ENCODE measurements at places on chromosomes 7 and 10.

- DNase-seq = no peak
Measured at GRCh38 chr7:135186261-135186540, 15.7 kb upstream of the CYREN start.

- DNase-seq = no peak
Measured at GRCh38 chr7:142263598-142264380, 5.9 kb upstream of the PRSS58 start.

DNA sequence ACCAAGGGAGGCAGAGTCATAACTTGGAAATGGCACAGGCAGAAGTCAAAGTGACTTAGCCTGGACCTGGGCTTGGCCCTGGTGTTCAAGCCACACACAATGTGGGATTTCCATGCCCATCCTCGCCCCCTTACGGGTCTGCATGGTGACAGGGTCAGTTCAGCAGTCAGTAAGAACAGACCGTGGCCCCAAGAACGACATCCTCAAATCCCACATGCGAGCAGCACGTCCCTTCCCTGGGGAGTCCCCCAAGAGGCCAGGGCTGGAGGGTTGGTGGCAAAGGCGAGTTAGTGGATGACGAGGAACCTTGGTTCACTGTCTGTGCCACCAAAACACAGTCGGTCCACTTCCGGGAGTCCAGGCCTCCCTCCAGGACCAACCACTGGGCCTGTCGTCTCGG is 93.3 kb upstream of the MGMT start:
- no peak for DNase-seq

DNA sequence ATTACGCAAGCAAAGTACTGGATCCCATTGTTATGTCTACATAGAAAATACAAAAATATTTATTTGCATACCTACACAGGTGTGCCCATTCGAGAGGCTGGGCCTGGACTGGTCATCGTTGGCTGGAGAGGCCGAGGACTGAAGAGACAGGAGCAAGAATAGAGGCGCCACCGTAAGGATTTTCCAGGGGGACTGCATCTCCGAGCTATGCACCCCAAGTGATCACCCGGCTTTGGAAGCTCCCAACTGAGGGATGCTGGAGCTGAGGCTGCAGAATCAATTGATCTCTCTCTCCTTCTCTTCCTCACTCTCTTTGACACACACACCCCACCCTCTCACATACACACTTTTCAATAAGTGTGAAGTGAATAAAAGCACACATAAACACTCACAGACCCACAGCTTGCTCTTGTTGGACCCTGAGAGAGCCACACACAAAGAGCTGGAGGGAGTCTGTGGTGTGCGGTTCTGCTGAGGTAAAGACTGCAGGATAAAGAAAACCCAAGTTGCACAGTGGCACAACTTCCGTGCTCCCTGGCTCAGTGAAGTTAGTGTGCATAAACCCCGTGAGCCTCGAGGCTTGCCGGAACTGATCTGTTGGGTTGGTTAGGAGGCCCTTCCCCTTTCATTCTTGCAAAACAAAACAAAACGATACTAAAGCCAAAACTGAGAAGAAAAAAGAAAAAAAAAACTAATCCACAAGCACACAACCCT is at the start of gene AOAH:
Gene AOAH, minus strand, starts transcription at position 544 of the 714 bp plus-strand sequence. Its CDS starts 346 bp downstream, at position 198.
- DNase-seq = peak; percentile 60

DNA sequence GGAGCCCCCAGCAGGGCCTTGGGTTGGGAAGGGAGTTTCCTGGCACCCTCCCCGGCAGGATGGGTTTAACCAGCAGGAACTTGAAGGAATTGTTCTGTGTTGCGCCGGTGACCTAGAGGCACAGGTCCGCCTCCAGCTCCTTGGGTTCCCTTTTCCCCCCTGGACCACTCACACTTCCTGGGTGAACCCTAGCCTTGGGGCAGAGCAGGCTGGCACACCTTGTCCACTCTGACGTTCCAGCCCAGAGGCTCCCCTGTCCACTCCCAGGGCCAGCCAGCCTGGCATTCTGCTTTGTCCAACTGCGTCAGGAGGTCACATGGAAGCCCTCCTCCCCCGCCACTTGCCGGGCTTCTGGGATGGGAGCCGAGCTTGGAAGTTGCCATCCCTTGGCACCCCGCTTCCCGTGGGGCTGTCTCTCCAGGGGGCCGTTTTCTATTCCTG is 25.8 kb downstream of the TMEM120A start:
- peak; percentile 68 for DNase-seq

- no peak for DNase-seq
Measured at GRCh38 chr7:30466266-30466665, 12.3 kb downstream of the NOD1 start.

- no peak for DNase-seq
Measured at GRCh38 chr10:62766386-62766785, 38.1 kb upstream of the ADO start.

GRCh38 chr7:74430961-74431466 is 22.7 kb upstream of the GTF2IRD1 start:
- DNase-seq = no peak

- no peak for DNase-seq
Measured at GRCh38 chr7:5422396-5423305, 983 bp downstream of the TNRC18 start.

DNA sequence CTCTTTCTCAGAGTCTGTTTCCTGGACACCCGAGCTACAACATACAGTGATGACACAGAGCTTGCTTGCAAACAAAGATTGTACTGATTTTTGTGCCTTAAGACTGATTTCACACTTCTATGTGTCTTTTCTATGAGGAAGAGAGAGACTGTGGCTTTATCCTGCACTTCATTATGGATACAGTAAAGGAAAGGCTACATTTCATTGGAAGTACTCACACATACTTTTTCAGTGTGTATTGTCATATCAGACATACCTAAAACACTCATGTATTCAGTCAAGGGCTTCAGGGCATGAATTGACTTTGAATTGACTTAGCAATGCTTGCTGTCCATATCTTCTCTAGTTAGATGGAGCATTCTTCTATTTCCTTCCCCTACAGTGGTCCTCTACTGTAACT is 135.5 kb upstream of the IMMP2L start:
- DNase-seq = no peak

DNA sequence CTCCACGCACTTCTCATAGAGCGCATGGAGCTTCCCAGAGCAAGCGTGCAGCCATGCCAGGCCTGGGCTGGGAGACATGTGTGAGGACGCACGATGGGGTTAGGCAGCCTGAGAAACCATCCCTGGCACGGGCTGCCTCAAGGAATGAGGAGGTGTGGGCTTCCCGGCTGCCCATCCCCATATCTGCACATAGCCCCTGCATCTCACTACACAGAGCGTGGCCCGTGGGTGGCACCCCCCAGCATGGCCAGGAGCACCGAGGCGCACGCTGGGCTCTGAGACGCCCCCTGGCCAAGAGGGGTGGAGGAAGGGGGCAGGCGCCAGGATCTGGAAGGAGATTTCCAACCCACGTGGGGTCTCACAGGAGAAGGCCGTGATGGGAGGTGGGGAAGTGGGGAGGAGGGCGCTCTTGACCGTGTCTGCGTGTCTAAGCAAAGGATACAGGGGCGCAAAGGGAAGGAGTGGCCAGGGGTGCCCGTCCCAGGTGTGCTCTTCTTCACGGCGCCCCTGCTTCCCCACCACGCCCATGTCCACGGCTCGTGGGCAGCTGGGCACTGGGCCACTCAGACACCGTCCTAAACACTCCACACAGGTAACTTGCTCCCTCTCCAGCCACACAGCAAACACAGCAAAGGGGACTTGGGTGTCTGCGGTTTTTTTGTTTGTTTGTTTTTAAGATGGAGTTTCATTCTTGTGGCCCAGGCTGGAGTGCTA is 340.5 kb downstream of the PTPRN2 start:
- no peak for DNase-seq

DNA sequence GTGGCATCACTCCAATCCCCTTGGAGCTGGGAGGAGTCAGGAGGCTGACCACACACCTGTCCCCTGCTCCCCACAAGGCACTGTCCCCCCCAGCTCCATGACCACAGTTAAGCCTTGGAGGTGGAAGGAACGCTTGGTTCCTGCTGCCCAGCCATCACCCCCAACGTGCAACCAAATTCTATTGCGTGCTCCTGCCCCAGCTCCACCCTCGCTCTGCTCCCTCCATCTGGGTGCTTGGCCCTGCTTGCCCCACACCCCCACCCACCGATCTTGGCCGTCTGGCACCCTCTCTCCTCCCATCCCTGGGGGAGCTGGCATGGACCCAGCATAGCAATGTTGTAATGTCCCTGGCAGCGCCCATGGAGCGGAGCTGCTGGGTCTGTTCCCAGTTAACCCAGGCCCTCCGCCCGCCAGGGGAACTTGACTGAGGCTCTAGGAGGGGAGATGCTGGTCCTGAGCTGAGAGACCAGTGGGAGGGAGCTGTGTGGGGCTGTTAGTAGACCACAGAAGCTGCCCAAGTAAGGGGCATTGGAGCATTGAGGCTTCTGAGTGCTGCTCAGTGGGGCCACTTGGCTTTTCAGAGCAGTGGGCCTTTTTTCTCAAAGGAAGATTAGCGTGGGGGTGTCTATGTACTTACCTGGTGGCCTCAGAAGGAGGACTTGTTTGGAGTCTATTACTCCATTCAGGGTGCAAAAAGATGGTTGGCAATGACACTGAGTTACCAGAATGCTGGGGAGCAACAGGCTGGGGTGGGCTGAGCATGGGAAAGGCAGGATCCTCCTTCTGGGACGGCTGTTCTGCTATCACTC is 1.1 kb downstream of the EPHB6 start:
- peak; percentile 57 for DNase-seq

DNA sequence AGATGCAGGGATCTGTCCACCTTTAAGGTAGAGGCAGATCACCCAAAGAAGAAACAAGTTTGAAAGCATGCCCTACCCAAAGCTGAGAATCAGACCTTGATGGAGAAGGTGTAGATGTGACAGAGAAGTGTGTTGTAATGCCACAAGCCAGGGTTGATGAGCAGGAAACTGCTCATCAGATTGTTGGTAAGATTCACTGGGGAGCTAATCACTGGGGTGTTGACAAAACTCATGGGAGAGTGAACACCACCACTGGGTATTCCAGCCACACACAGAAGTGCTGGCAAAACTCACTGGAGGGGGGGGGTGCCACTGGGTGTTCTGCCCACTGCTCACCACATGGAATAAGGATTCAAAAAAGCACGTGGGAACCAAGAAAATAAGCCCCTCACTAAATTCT is 95.2 kb downstream of the IQUB start:
- no peak for DNase-seq

GRCh38 chr10:133058331-133059092 is 29.2 kb upstream of the ADGRA1 start:
- no peak for DNase-seq

DNA sequence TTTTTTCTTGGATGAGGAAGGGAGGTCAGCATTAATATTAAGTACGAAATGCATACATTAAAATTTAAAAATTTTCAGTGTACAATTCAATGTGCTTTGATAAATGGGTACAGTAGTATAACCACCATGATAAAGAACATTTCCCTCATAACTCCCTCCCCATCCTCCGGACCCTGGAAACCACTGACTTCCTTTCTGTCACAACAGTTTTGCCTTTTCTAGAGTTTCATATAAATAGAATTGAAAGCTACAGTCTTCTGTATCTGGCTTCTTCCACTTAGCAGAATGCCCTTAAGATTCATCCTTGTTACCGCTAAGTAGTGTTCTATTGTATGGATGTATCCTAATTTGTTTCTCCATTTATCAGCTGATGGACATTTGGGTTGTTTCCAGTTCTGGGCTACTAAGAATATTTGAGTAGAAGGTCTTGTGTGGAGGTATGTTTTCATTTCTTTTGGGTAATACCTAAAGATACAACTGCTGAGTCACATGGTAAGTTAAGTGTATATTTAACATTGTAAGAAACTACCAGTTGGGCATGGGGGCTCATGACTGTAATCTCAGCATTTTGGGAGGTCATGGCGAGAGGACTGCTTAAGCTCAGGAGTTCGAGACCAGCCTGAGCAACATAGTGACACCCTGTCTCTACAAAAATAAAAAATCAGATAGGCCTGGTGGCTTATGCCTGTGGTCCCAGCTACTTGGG is 30.8 kb downstream of the ABI1 start:
- no peak for DNase-seq

DNA sequence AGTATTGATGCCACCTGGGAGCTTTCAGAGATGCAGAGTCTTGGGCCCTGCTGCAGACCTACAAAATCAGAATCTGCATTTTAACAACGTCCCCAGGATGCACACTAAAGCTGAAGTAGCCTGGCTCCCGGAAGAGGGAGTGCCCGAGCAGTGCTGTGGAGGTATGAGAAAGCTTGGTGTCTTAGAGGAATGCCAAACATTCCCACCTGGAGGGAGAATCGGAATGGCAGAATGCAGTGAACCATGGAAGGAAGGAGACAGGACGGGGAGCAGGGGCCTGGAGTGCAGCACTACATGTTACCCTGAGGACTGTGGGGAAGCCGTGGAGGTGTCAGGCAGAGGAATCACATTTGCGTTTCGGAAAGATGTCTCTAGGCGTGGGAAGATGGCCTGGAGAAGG is 90.9 kb downstream of the AOAH start:
- DNase-seq = no peak

DNA sequence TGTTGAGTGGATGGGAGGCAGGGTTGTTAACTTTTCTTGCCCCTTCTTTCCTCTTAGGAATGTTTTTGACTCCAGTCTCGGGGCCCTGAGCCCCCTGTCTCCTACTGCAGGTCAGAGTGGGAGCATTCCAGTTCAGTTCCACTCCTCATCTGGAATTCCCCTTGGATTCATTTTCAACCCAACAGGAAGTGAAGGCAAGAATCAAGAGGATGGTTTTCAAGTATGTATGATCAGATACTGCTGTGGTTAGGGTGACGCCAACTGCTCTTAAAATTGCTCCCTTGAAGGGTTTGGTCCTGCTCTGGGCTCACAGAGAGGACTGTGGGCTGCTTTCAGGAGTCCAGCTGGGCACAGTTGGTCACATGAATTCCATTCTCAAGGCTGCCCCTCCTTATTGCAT is 22.0 kb downstream of the VWA2 start:
- no peak for DNase-seq

- no peak for DNase-seq
Measured at GRCh38 chr7:16929146-16929762, 47.5 kb upstream of the AGR3 start.

DNA sequence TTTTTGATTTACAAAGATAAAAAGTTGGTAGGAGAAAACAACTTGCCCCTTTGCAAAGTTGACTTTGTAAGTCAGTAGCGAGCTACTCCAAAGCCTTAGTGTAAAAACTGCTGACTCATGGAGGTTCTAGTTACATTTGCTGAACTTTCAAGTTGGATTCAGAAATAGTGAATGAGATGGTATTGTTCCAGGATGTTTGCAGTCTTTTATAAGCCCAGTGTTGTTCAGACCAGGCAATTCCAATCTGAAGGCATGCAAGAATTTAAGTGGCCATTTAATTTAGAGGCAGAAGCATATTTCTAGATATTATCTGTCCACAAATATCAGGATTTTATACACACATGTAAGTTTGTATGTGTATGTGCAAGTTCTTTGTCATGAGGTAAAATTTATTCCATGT is 21.6 kb downstream of the TES start:
- no peak for DNase-seq

DNA sequence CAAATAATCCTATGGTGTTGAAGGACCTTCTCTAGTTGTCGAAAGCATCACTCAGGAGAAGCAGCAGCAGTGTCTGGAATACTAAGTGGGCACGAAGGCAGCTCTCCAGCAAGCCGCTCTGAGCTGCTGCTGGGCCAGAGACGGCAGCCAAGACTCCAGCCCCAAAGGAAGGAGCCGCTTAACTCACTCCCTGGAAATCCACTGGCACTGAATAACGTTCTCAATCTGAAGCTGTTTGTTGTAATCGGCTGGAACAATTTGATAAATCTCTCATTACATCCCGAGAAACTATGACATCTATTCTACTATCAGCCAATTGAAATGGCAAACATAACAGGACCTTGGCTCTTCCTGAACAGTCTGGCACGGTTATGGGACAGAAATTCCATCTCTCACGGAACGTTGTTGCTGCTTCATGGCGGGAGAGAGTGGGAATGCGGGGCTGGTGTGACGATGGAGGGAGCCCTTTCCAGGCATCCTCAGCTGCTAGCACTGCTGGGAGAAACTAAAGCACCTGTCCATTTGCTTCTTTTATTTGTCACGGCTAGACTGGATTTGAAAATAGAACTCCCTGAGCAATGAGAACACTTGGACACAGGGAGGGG is 331.5 kb upstream of the RNF32 start:
- peak; percentile 57 for DNase-seq

Measured in head of caudate nucleus (tissue), 42 donors.